Colonic mucosa (tissue), 4 donors: ENCODE measurements at places on chromosomes 7 and 10. TPM values are rescaled to one million over a fixed set of nuclear protein-coding genes. Genes with fewer than 3 reads are reported as not detected.

- no peaks in the 10 kb centered on the region for H3K27me3 ChIP-seq
- H3K36me3 ChIP-seq = no peaks in the 10 kb centered on the region
- no peaks in the 10 kb centered on the region for H3K4me1 ChIP-seq
- no peak overlapping the region for H3K4me3 ChIP-seq
- DNase-seq = no peak
Observed at GRCh38 chr7:95503271-95504131, 17.8 kb downstream of the ASB4 start.

DNA sequence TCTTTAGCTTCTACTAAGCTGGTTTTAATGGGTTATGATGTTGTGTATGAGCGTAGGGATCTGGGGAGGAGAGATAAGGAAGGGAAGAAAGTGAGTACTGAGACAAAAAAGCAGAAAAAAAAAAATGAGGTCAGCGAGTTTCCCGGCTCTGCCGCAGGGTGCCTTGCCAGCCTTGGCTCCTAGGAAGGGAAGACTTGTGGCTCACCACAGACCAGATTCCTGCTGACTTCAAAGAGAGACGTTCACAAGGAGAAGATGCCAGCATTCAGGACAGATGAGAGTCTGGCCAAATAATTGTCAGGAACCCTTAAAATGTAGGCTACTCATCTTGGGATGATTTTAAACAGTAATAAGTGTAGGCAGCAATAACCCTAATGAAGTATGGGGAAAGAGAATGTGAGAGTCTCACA lies 11.4 kb upstream of the FAS start:
- no peak for DNase-seq
- H3K27me3 ChIP-seq = no peaks in the 10 kb centered on the region
- H3K4me1 ChIP-seq = no peaks in the 10 kb centered on the region

DNA sequence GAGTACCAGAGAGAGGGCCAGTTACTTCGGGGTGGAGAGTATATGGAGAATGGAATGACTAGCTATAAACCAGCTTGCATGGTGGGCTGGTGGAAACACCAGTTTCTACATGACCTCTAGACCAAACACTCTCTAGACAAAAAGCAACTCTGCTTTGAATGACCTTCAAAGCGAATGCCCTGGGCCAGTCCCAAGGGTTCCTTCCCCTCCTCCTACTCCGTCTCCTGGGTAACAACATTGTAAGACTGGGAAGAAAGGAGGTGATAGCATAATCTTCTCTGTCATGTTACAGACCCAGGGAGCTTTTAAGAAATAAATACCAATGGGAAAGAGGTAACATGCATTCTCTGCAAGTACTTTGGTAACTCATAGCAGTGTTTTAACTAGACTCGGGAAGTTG lies 7.4 kb downstream of the HK1 start:
- H3K4me3 ChIP-seq = no peak overlapping the region
- H3K36me3 ChIP-seq = no peaks in the 10 kb centered on the region
- no peaks in the 10 kb centered on the region for H3K27me3 ChIP-seq
- H3K27ac ChIP-seq = no peak overlapping the region
- no peaks in the 10 kb centered on the region for H3K4me1 ChIP-seq
- DNase-seq = no peak

SPAM1 gene
- not detected for total RNA-seq

DNA sequence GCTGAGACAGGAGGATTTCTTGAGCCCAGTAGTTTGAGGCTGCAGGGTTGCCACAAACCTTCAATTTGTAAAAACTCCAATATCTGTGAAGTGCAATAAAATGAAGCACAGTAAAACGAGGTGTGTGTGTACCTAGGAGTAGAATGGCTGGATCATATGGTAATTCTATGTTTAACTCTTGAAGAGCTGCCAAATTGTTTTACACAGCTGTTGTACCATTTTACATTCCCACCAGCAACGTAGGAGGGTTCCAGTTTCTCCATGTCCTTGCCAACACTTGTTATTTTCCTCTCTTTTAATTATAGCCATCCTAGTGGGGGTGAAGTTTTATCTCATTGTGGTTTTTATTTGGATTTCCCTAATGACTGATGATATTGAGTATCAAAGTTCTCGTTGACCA lies 16.2 kb downstream of the PLEKHA1 start:
- H3K36me3 ChIP-seq = peaks cover 4% of the 10 kb centered on the region
- H3K4me3 ChIP-seq = no peak overlapping the region
- DNase-seq = no peak
- no peaks in the 10 kb centered on the region for H3K4me1 ChIP-seq

FEZF1 gene
- not detected for total RNA-seq

NEBL gene
- 26.6 TPM for total RNA-seq

GRCh38 chr7:148698007-148698396 lies 701 bp upstream of the CUL1 start:
- peak overlapping the region; percentile 98 for H3K27ac ChIP-seq
- H3K27me3 ChIP-seq = no peaks in the 10 kb centered on the region
- DNase-seq = peak; percentile 52
- no peaks in the 10 kb centered on the region for H3K36me3 ChIP-seq

DNA sequence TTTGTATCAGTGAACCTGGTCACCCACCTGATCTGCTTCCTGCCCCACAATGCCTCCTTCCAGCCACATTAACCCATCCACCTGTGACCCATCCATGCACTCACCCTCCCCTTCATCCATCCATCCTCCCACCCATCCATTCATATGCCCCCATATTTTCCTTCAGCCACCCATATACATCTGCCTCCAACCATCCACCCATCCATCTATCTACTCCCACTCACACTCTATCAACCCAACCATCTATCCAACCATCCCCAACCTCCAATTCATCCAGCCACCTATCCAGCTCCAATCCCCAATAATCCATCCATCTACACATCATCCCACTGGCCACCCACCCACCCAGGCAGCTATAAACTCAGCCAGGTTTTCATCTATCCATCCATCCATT lies 51.0 kb downstream of the GRID1 start:
- DNase-seq = no peak
- H3K27ac ChIP-seq = no peak overlapping the region
- H3K4me1 ChIP-seq = no peaks in the 10 kb centered on the region
- H3K36me3 ChIP-seq = no peaks in the 10 kb centered on the region

- DNase-seq = peak; percentile 78
- no peaks in the 10 kb centered on the region for H3K36me3 ChIP-seq
- no peaks in the 10 kb centered on the region for H3K27me3 ChIP-seq
- no peaks in the 10 kb centered on the region for H3K4me1 ChIP-seq
- peak overlapping the region; percentile 91 for H3K27ac ChIP-seq
Observed at GRCh38 chr10:117004227-117005025, 561 bp downstream of the SHTN1 start.

DNA sequence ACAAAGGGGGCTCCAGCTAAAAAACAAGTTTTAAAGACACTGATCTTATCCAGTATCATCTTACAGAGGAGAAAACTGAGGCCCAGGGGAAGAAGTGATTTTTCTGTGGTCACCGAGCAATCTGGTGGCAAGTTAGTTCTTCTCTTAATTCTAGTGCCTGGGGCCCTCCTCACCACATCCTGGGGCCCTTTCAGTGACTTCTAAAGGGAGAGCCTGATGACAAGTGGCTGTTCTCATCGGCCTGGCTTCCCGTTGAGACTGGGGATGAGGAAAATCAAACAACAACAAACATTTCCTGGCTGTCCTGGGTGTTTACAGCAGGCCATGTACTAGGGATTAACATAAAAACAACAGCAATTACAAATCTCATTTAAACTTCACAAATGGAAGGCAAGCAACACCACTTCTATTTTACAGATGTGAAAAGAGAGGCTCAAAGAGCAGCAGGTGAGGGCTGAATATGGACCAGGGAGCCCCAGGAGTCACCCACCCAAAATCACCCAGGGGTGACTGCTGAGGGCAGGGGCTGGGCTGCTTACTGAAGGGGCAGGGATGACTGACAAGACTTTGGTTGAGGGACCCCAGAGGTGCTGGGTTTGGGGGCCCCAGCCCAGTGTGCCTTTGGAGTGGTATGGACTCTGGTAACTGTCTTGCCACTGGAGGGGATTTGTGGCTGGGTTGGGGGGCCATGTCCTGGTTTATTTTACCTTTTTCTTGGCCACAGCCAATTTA lies 24.7 kb upstream of the MTPAP start:
- no peak overlapping the region for H3K27ac ChIP-seq
- H3K36me3 ChIP-seq = no peaks in the 10 kb centered on the region
- no peak for DNase-seq
- no peak overlapping the region for H3K4me3 ChIP-seq

GRCh38 chr7:73888959-73889358 lies 28.0 kb downstream of the TMEM270 start:
- no peaks in the 10 kb centered on the region for H3K4me1 ChIP-seq
- no peaks in the 10 kb centered on the region for H3K27me3 ChIP-seq
- no peak overlapping the region for H3K27ac ChIP-seq
- H3K36me3 ChIP-seq = no peaks in the 10 kb centered on the region
- H3K4me3 ChIP-seq = no peak overlapping the region
